ENCODE measurements at places on chromosomes 1 and 21. TPM values are rescaled to one million over a fixed set of nuclear protein-coding genes. Genes with fewer than 3 reads are reported as not detected.

- no peak for DNase-seq
Measured at GRCh38 chr1:187513190-187513589, 684.4 kb downstream of the PLA2G4A start.

The TLCD4 gene
- total RNA-seq, result 11.1 TPM

GRCh38 chr1:244709476-244710368 is 56.8 kb downstream of the DESI2 start:
- DNase-seq, result no peak

DNA sequence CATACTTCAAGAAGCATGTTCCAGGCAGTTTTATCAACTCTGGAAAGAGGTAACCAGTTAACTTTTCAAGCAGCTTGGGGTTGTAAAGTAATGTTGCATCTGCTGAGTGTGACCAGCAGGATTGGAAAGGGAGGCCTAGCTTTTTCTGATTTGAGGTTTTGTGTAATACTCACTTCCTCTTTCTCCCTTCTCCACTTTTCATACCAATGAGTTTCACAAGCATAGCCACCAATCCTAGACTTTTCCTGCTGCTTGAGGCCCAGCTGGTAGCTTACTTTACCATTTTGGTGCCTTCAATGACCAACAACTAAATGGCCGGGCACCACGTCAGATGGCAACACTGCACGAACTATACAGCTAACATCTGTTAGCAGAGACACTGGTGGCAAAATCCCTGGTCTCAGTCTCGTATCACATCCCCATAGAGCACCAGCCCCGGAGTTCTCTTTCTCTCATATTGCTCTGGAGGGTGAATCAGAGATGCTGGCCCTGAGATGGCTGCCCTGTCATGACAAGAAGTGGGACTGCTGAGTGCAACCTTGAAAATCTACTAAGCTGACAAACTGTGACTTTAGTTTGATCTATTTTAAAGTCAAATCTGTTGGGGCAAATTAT is 14.8 kb upstream of the GPR88 start:
- DNase-seq, result no peak

The TBCE gene
- total RNA-seq, result 16.3 TPM

GRCh38 chr1:180734366-180734765 is 102.5 kb downstream of the XPR1 start:
- DNase-seq, result no peak

GRCh38 chr1:156463874-156464273 is 36.7 kb downstream of the MEF2D start:
- DNase-seq, result no peak

The RUNX3 gene
- not detected for total RNA-seq

The EXO1 gene
- 0.71 TPM for total RNA-seq

The C1orf56 gene
- 4.1 TPM for total RNA-seq

DNA sequence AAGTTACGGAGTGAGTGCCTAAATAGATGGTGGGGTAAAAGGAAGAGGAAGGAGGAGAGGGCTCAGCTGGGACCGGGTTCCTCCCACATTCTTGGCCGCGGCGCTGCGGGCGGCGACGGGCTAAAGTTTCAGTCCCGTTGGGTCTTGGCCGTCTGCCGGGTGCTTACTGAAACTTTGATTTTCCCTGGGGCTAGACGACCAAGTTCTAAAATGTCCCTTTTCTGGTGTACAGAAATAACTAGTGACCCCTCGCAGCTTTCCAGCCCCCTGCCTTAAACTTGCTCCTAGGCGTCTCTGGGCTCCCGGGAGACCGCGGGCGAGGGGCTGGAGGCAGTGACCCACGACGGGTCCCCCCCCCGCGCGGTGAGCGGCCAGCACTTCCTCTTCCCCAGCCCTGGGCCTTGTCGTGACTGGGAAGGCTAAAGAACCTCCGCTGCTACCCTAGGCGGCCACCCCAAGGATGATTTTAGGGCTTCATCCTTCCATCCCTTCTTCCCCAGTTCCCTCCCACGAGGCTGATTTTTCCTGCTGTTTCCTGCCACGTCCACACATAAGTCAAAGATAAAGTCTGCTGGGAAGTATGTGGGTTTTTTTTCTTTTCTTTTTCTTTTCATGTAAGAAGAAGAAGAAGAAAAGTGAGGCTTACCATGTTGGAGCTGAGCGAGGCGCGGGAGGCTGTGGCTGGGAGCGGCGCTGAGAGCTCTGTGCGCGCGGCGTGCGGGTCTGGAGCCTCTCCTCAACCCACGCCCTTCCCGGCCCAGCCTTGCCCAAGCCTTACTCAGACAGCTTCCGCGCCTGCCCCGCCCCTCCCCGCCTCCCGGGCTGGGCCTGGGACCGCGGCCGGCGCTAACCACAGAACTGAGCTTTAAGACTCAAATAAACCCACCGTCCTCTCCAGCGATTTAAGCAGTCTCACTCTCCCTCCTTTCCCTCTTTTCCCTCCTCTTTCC is at the start of gene S100A11:
Gene S100A11, minus strand, starts transcription at position 738 of the 950 bp plus-strand sequence. Its CDS starts 89 bp downstream, at position 649.
- DNase-seq, result peak; percentile 95

GRCh38 chr21:43646550-43647260 is 12.6 kb downstream of the HSF2BP start:
- DNase-seq, result peak; percentile 95

GRCh38 chr1:198480876-198481275 is 59.6 kb downstream of the ATP6V1G3 start:
- no peak for DNase-seq

GRCh38 chr1:86375688-86376087 is 20.4 kb downstream of the ODF2L start:
- DNase-seq, result no peak

The HPDL gene
- not detected for total RNA-seq

The ETV3L gene
- not detected for total RNA-seq

DNA sequence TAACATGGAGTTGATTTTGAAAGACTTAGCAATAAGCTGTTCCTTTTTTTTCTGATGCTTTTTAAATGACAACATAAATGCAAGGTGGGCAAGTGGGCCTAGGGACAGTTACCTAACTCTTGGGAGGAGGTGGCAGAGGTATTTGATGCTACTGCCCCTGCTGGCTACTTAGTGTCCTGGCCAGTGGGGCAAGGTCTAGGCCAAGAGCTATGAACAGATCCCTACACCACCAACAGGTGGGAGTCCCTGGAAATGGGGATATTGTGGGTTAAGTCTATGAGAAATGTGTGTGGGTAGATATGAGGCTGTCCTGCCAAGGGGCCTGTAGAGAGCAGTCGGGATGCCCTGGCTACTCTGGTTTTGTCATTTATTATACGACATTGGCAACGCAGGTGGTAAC is 31.3 kb upstream of the B3GALT5 start:
- no peak for DNase-seq

DNA sequence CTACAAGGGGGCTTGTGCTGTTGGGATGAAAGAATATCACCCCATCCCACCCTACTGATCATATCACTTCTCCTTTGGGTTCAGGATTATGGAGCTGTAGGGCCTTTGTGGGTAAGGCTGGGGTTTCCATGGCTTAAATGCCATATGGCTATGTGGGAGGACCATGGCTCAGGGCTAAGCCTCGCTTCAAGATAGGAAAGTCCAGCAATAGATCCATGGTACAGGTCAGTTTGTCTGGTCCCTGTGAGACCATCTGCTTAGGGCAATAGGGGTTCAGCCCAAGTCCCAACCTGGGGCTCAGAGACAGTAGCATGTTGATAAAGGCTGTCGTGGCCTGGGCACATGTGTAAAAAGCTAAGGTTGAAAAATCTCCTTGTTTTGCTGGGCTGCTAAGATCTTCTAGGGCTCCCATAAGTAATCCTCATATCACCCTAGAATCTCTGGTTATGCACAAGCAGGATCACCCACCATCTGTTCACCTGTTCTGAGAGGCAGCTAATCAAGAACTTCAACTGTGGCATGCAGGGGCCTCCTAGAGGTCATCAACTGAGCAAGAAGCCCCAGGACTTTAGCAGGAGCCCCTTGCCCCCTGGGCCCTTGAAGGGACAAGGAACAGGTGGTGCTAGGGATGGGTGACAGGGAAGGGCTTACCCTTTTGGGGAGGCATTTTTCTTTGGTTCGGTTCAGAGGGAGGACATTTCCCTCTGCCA is 66.5 kb downstream of the UBE2T start:
- DNase-seq, result no peak

The RNF115 gene
- 21.8 TPM for total RNA-seq

DNA sequence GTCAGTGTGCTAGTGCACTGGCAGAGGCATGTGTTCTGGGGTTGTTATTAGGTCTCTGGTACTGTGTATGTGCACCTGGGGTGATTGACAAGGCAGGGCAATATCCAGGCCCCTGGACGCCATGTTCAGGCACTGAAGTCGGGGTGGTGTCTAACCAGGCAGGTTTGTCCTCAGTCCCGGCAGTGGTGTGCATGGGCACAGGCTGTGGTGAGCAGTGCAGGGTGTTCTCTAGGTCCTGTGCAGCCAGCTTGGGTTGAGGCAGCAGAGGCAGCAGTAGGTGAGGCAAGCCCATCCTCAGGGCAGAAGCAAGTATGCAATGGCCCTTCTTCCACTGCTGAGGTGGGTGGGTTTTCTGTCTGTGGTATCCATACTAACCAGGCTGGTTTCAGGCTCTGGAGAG is 252.3 kb upstream of the LRRC7 start:
- DNase-seq, result no peak

GRCh38 chr21:16330082-16330907 is 600.5 kb downstream of the USP25 start:
- no peak for DNase-seq

- DNase-seq, result no peak
Measured at GRCh38 chr1:244843148-244843978, 7.9 kb downstream of the COX20 start.

- no peak for DNase-seq
Measured at GRCh38 chr1:178664278-178664677, 60.8 kb upstream of the RALGPS2 start.

The AGPAT3 gene
- 26.6 TPM for total RNA-seq

All from sigmoid colon (tissue), 7 donors.